ENCODE measurements at places on chromosomes 5 and 9.

- no peak for DNase-seq
Measured at GRCh38 chr9:72636621-72637020, 115.2 kb downstream of the TMC1 start.

DNA sequence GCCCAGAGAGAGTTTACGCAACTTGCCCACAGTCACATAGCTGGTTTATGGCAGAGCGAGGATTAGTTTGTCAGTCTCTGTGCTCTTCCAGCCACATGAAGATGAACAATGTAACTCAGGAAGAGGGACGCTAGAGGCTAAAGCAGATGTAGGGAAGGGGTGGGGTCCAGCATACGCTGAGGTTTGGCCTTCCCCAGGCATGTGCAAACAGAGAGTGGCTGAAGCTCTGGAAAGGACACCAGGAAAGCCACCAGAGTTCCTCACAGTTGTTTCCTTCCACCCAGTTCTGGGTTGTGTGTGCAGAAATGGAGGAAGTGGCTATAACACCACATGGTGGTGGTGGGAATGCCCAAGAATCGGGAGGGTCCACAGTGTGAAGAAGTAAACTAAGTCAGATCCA is 60.0 kb downstream of the SNX18 start:
- DNase-seq = no peak

DNA sequence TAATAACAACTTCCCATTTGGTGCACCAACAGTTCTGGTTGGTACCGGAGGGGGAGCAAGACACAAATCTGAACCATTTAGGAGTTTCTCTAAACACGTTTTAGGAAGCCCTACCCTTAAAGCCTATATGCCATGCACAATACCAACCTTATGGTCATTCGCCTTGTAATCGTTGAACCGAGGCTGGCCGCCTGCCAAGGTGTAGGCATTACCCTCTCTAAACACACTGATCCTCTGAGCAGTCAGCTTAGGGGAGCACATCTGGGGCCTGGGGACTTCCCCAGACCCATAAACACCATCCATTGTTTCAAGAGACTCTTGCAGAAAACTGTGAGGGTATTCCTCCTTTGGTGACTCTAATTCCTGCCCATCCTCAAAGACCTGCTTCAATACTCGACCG is 328 bp downstream of the GRXCR2 start:
- no peak for DNase-seq

- no peak for DNase-seq
Measured at GRCh38 chr9:114782586-114782985, 23.3 kb downstream of the TNFSF15 start.

GRCh38 chr5:87051502-87052113 is 216.1 kb upstream of the RASA1 start:
- no peak for DNase-seq

DNA sequence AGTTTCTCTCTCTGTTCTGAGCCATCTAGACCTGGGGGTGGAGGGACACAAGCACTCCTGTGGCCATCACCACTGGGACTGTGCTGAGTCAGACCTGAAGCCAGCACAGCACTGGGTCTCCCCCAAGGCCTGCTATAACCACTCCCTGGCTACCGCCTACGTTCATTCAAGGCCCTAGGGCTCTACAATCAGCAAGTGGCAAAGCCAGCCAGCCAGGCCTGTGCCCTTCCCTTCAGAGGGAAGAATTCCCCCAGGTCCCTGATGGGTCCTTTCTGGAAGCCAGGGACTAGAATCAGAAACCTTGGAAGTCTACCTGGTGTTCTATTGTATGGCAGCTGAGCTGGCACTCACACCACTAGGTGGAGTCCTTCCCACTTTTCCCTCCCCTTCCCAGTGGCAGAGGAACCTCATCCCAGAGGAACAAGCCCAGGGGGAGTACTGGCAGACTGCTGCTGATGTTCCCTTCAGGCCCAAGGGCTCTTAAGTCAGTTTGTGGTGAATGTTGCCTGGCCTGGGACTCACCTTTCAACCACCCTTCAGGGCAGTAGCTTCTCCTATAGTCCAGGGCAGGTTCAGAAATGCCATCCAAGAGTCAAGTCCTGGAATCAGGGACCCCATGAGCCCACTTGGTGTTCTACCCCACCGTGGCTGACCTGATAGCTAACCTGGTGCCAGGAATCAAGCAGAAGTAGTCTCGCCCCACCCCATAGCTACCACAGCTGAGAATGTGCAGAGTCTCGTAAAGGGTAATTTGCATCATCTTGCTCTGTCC is 20.0 kb downstream of the JMY start:
- no peak for DNase-seq

DNA sequence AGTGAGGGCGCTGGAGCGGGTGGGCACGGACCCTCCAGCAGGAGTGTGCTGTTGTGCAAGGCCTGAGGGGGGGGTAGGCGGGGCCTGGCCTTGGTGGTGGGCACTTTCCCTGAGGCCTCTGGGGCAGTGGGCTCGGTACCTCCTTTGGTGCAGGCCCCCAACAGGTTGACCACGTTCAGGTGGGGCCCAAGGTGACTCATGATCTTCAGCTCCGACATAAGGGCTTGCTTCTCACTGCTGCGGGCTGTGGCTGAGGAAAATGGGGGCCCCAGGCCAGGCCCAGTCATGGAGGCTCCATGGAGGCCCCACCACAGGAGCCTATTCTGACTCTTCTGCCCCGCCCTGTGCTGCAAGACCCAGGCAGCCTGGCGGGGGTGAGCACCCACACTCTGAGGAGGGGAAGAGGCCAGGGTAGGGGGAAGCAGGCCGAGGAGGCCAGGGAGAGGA is 31.5 kb downstream of the PDGFRB start:
- DNase-seq = no peak

- no peak for DNase-seq
Measured at GRCh38 chr5:157545610-157546310, 29.8 kb downstream of the ADAM19 start.

- DNase-seq = no peak
Measured at GRCh38 chr9:82223442-82223841, 234.9 kb downstream of the SPATA31D1 start.

DNA sequence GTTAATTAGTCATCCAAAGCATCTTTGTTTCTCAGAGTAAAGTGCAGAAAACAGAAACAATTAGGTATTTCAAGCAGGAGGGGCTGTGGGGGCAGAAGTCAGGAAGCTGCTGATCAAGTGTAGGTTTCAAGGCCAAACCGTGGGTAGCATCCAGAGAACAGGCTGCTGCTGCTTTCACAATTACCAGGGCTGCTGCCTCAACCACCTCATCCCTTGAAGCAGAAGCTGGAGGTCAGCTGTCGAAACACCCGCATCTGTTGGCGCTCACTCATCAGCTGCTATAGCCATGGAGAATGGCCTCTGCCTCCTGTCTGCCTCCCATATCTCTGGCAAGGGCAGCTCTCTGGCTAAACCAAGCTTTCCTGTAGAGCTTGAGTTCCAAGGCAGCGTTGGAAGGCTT is 122.9 kb upstream of the OSMR start:
- DNase-seq = no peak

DNA sequence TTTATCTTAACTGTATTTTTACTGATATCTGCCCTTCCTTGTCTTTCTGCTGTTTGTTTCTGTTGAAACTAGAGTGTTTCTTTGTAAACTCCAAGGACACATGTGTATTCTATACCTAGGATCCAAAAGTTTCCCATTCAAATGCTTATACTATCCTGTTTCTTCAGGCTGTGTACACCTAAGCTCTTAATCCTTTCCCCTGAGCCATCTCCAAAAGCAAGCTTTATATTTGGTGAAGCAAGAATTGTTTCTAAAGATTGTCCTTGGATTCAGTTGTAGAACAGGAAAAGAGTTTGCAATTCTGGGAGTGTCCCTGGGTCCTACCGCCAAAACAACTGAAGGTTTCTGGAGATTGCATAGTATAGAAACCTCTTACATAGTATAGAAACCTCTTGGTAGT is 65.9 kb downstream of the CWC27 start:
- no peak for DNase-seq

GRCh38 chr9:17930071-17930470 is 351.2 kb downstream of the SH3GL2 start:
- no peak for DNase-seq

DNA sequence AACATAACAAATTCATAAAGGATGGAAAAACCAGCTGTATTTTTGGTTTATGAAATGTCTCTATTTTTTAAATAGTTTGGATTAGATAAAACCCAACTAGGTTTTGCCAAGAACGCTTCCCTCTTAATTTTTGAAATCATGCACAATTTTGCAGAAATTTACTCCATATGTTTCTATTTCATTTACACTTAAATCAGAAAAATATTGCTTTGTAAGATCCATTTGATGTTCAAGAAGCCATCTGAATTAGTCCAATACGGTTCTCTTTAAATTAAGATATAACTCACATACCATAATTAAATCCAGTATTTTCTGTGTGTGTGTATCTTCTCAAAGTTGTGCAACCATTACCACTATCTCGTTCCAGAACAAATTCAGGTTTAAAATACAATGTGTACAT is 78.6 kb upstream of the FBXL7 start:
- DNase-seq = no peak

GRCh38 chr5:114952876-114953275 is 216.8 kb downstream of the TRIM36 start:
- no peak for DNase-seq

- no peak for DNase-seq
Measured at GRCh38 chr9:84903963-84904362, 234.4 kb downstream of the NTRK2 start.

GRCh38 chr9:32454280-32454679 is 69.8 kb downstream of the ACO1 start:
- DNase-seq = no peak

GRCh38 chr5:140594169-140594568 is 29.5 kb downstream of the SLC35A4 start:
- DNase-seq = no peak

GRCh38 chr9:77735494-77735893 is 87.4 kb upstream of the GNA14 start:
- no peak for DNase-seq
